Daoy (cell line): ENCODE measurements at places on chromosomes 7 and 10. TPM values are rescaled to one million over a fixed set of nuclear protein-coding genes. Genes with fewer than 3 reads are reported as not detected.

GRCh38 chr7:13987395-13987794 lies 2.1 kb downstream of the ETV1 start:
- no peak for DNase-seq

DNA sequence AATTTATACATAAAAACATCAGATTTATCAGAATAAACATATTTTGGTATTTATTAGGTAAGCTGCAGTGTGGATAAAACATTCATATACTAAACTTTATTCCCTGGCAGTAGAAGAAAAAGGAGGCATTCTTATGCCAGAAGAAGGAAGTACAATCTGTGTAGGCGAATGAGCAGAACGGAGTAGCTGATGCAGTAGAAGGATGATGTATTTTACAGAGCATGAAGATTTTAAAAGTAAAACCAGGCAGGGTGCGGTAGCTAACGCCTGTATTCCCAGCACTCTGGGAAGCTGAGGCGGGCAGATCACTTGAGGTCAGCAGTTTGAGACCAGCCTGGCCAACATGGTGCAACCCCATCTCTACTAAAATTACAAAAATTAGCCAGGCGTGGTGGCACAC lies 294.9 kb upstream of the MKLN1 start:
- no peak for DNase-seq

- DNase-seq, result no peak
Observed at GRCh38 chr10:17335065-17335464, 107.0 kb downstream of the VIM start.

GRCh38 chr7:155947051-155947450 lies 134.8 kb upstream of the SHH start:
- DNase-seq, result peak; percentile 98

- no peak for DNase-seq
Observed at GRCh38 chr7:51213618-51214017, 103.0 kb downstream of the COBL start.

GRCh38 chr10:122499491-122499941 lies 38.2 kb downstream of the HTRA1 start:
- no peak for DNase-seq

DNA sequence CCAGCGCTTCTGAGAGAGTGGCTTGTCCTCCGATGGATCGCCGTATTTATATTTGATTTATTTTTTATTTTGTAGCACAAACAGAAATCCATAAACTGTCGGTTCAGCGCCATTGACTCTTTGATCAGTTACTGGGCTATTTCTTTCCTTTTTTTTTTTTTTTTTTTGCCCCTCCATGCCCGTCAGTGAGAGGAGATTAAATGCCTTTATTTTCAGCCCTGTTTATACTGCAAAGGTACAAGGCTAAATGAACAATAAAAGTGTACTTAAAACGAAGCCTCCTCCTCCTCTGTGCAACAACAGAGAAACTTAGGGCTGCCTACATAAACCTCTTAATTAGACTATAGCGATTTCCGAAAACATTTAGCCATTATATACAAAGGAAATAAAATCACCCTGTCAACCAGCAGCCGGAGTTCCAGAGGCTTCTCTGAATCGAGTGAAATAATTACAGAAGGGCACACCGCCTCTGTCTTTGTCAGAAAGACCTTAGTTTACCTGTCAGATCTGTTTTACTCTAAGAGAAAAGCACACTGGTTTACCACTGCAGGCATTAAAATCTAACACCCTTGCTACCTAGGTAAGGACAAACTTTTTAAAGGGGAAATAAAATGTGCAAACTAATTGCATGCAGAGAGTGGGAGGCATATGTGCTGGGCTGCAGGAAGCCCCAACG lies 3.5 kb downstream of the EBF3 start:
- DNase-seq, result no peak

- no peak for DNase-seq
Observed at GRCh38 chr7:30863706-30864035, 48.0 kb upstream of the AQP1 start.

The TEX47 gene
- not detected in 2 replicates for total RNA-seq

The OPN4 gene
- total RNA-seq, result not detected in 2 replicates

The DMBT1 gene
- total RNA-seq, result 0.23 and 0.30 TPM in 2 replicates

The SSC4D gene
- total RNA-seq, result 0.30 and 2.5 TPM in 2 replicates
